Stimulated activated CD4-positive, alpha-beta T cell treated with anti-CD3 and anti-CD28 coated beads, Interleukin-12 subunit alpha, Interleukin-12 subunit beta, amount 100 ng/mL, for 48 hours (primary cell): ENCODE measurements at places on chromosomes 7 and 10.

- no peak for DNase-seq
These were observed 26.2 kb downstream of the RBM20 start for GRCh38 chr10:110670335-110670734.

DNA sequence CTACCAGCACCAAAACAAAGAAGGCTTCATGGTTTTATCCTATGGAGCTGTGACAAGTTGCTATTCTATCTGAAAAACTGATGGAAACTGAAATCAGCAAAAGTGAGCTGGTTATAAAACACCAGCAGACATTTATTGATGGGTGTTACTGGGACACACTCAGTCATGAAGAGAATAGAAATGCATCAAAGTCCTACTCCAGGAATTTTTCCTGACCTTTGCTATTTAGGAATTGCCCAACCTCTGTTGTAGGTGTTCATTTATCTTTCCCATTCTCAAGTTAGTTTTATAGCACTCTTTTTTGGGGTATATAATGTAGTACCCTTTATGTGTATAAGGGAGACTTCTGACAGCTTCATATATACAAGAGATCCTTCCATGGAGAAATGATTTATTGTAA lies 533.2 kb downstream of the REEP3 start:
- no peak for DNase-seq

GRCh38 chr7:133021196-133021595 lies 60.7 kb downstream of the CHCHD3 start:
- no peak for DNase-seq

DNA sequence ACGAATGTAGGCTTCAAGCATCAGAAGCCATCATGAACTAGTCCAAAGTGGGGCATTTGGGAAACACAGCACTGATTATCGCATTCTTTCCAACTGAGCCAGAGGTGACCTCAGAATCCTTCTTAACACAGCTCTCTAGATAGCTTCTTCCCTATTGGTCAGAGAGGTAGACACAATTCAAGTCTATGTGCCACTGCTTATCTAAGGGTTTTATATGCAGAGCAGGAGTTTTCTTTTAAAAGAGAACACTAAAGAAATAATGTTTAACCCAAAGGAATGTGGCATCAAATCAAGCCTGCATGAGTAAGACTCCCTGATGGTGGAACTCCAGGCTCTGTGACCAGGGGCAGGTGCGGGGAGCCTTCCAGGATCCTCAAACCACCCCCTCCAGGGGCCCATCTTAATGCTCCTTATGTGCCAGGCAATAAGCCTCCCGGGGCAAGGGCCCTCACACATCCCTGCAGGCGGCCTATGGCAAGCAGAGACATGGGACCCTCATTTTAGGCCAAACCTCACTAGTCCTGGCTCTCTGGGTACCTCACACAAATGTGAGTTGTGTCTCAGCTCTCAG lies 13.8 kb downstream of the HSPA12A start:
- DNase-seq, result no peak

- DNase-seq, result no peak
These were observed 37.3 kb downstream of the TWIST1 start for GRCh38 chr7:19080093-19080492.

GRCh38 chr10:117419921-117420320 lies 44.7 kb upstream of the PDZD8 start:
- no peak for DNase-seq

DNA sequence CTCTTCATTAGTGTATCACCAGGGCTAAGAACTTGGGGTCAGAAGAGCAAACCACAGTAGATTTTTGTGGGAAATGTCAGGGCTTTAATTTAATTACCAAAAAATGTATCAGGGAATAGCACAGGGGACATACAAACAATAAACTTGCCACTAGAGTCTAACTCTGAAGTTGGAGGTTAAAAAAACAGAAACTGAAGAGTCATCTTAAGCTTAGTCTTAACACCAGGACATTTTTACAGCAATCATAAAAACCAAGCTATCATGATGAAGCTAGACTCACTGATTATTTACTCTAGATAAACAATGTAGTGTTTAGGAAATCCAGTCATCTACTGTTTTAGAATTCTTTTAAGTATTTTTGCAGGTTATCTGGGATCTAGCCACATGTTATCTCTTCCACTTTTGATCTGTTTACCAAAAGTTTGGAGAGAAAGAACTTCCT lies 48.4 kb upstream of the GLI3 start:
- DNase-seq, result no peak

DNA sequence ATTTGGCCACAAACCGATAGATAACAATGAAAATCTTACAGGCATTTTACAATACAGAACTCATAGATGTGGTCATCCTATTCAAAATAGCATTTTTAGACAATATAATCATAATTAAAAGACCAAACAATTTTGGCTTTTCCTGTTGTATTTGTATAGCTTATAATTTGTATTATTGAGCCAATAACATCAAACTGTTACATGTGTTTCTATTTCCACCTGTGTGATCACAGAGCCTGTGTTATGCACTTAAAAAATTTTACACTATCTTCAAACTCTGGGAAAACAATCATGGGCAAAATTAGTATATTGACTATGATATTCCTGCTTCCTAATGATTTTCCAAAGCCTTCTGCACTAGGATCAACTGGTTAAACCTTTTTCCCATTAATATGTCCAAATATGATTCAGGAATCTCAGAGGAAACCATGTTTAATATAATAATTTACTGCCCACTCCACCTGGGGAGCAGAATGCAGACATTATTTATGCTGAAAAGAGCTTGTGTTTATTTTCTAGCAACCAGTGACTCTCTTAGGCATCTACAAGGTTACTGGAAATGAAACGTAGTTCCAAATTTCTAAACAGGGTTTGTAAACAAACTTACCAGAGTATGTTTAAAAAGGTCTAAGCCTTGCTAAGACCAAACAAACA lies 1.7 kb downstream of the RHOBTB1 start:
- DNase-seq, result no peak

GRCh38 chr10:33377658-33378025 lies 43.2 kb upstream of the NRP1 start:
- DNase-seq, result no peak

DNA sequence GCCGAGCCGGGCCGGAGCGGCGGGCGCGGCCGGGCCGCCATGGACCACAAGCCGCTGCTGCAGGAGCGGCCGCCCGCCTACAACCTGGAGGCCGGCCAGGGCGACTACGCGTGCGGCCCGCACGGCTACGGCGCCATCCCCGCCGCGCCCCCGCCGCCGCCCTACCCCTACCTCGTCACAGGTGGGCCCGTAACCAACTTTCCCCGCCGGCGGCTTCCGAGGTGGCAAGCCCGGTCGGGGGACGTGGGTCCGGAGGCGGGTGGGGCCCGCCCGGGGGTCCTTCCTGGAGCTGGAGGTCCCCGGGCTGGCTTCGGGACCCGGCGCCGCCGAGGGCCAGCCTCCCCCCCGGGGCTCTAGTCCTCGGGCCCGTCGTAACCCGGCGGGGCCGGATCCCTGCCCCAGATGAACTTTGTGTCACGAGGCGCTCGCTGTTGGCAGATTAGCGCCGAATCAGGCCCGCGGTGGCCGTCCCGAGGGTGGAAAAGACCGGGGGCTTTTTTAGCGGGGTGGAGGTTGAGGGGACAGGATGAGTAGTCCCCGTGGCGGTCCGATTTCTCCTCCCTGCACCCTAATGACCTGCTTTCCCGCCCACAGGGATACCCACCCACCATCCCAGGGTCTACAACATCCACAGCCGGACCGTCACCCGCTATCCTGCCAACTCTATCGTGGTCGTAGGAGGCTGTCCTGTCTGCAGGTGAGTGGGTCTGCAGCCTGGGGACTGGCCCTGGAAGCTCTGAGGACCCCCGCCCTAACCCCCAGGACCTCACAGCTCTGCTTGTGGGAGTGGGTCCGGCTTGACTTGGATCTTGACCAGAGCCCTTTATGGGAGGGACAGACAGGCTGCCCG lies 496 bp downstream of the BRI3 start:
- peak; percentile 12 for DNase-seq

DNA sequence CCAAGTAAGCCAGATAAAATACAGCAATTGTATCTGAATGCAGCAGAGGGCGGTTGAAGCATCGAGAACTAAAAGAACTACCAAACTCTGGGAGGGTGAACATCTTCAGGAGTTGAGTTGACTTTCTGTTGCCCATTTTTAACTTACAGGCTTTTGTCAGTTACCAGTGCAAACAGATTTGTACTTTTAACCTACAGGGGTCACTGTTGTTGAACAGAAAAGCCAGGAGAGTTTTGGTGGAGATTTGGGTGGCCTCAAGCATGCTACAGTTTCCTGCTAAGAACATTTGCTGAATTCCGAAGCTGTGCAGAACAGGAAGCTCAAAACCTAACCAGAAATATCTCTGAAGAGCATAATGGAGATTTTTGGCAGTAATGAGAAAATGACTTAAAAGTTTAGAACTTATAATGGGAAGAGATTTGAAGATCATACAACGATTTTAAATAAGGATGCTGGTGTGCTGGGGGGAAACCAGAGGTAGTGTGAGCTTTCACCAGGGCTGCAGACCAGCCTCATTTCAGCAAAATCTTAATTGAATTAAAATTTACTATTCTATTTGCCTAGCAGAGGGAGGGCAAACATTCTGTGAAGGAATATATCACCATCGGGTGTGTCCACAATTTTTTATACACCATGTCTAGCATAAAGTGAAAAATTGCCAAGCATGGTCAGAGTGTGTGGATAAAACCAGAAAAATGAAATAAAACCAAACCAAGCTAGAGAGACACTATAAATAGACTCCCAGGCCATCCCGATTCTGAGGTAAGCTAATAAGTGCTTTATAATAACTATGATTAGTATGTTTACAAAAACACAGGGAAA lies 208.6 kb upstream of the CCDC6 start:
- peak; percentile 18 for DNase-seq

- DNase-seq, result no peak
These were observed 65.6 kb downstream of the PTPRZ1 start for GRCh38 chr7:121938429-121938996.

- peak; percentile 21 for DNase-seq
These were observed 4.9 kb upstream of the SLC29A3 start for GRCh38 chr10:71314028-71314693.

DNA sequence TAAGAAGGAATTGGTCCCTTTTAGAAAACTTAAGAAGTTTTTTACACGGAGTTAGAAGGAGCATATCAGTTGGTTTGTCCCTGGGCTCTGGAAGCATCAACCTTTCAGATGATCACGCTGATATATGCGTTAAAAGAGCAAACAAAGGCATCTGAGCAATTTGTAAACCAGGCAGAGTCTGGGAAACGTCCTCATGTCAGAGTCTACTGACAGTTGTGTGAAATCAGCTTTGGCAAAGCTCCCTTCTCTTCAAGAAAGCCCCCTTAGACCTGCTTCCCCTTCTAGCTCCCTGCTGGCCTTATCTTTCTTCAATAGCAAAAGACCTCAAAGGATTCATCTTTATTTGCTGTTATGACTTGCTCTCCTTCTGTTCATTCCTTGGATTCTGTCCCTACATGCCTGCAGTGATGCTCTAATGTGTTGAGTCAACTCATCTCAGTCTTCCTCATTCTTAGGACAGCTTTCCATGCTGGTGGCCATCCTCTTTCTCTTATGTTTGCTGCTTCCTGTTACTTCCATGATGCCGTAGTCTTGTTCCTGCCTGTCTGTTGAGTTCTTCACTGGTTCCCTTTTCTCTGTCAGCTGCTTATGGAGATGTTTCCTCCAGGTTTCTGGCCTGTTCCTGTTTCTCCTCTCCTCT lies 106.5 kb upstream of the BMPER start:
- DNase-seq, result no peak

DNA sequence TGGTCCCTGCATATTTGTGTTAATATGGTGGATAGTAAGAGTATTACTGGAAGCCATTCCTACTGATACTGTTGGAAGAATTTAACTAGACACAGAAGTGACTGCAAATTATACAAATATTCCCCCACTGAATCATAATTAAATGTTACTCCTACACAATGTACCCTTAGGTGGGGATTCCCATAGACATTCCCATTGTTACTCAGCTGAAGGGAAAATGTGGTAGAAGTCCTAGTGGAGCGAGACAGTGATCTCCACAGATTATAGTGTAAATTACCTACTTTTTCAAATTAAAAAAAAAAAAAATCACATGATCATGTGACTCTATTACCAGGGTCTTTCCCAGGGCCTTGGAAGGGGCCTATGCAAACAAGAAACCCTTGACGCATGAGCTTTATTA lies 611.8 kb downstream of the LRMDA start:
- DNase-seq, result no peak

- DNase-seq, result no peak
These were observed 83.4 kb downstream of the TMEM178B start for GRCh38 chr7:141157138-141157765.

- peak; percentile 85 for DNase-seq
These were observed 12.0 kb downstream of the DAGLB start for GRCh38 chr7:6435486-6436384.

DNA sequence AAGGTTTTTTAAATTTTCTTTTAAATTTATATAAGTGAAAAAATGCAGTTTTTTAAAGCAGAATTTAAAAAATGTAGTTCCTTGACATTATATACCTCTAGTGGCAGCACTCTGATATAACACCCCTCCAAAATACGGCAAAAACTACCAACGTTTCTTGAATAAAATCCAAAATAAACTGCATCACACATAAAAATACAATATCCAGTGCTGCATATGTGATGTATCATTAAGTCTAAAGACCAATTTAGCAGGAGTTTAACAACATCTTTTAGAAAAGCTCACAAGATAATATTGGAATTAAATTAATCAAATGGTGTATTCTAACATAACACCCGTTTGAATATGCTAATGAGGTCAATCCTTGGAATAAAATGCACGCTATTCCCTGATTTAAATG lies 1.4 kb downstream of the TCERG1L start:
- no peak for DNase-seq
